Gastrocnemius medialis (tissue), 4 donors: ENCODE measurements at places on chromosomes 5 and 9. TPM values are rescaled to one million over a fixed set of nuclear protein-coding genes. Genes with fewer than 3 reads are reported as not detected.

Gene NEURL1B
- 18.0 TPM for total RNA-seq

Gene HTR4
- total RNA-seq: not detected

Gene DMRTA1
- 1.3 TPM for total RNA-seq

Gene BAAT
- not detected for total RNA-seq

Gene IL31RA
- total RNA-seq: not detected

Gene ACTBL2
- not detected for total RNA-seq

Gene ZNF346
- 7.7 TPM for total RNA-seq

Gene SPINK4
- total RNA-seq: not detected

Gene KCNN2
- 0.16 TPM for total RNA-seq

Gene DRD1
- total RNA-seq: not detected

Gene SECISBP2
- 40.2 TPM for total RNA-seq

Gene CCDC192
- total RNA-seq: not detected

Gene TERT
- total RNA-seq: not detected

Gene GRAMD2B
- 9.9 TPM for total RNA-seq

Gene SPINK7
- total RNA-seq: not detected

Gene PLPPR1
- total RNA-seq: not detected

Gene PRSS3
- not detected for total RNA-seq

Gene TRPM3
- total RNA-seq: 0.07 TPM

Gene ZNF879
- total RNA-seq: 2.5 TPM

Gene TLR4
- 8.2 TPM for total RNA-seq

Gene FAM78A
- 3.6 TPM for total RNA-seq

Gene IL4
- total RNA-seq: not detected

Gene LHX2
- not detected for total RNA-seq

Gene COL27A1
- total RNA-seq: 1.0 TPM

Gene THOC3
- total RNA-seq: 16.9 TPM

Gene SLC6A3
- total RNA-seq: not detected

Gene HSPB3
- total RNA-seq: 510 TPM

Gene DNM1
- total RNA-seq: 1.8 TPM

Gene PLGRKT
- total RNA-seq: 17.1 TPM
